Naive thymus-derived CD8-positive, alpha-beta T cell (primary cell): ENCODE measurements at places on chromosomes 5 and 9. TPM values are rescaled to one million over a fixed set of nuclear protein-coding genes. Genes with fewer than 3 reads are reported as not detected.

Gene SLC34A1
- 0.25 TPM for total RNA-seq

Gene AGXT2
- total RNA-seq: not detected

Gene IL17B
- not detected for total RNA-seq

Gene OBP2B
- not detected for total RNA-seq

Gene ANKRD34B
- not detected for total RNA-seq

Gene MRPS30
- total RNA-seq: 59.9 TPM

Gene SNCAIP
- not detected for total RNA-seq

Gene PDE8B
- not detected for total RNA-seq

Gene SOHLH1
- total RNA-seq: not detected

Gene GMCL2
- total RNA-seq: not detected

Gene PDLIM4
- not detected for total RNA-seq

Gene SARDH
- total RNA-seq: 8.7 TPM

Gene CDH9
- total RNA-seq: not detected

Gene ACTBL2
- not detected for total RNA-seq

GRCh38 chr5:43852279-43852678 lies 249.3 kb downstream of the NNT start:
- no peaks in the 10 kb centered on the region for H3K27me3 ChIP-seq
- no peaks in the 10 kb centered on the region for H3K36me3 ChIP-seq
- DNase-seq: no peak
- H3K4me1 ChIP-seq: no peaks in the 10 kb centered on the region
- H3K27ac ChIP-seq: no peak overlapping the region
- H3K4me3 ChIP-seq: no peak overlapping the region

GRCh38 chr9:99896119-99896518 lies 10.3 kb upstream of the STX17 start:
- H3K27ac ChIP-seq: no peak overlapping the region
- peaks cover 2% of the 10 kb centered on the region for H3K36me3 ChIP-seq
- DNase-seq: no peak
- H3K27me3 ChIP-seq: peaks cover 12% of the 10 kb centered on the region
- H3K4me1 ChIP-seq: no peaks in the 10 kb centered on the region
- H3K4me3 ChIP-seq: no peak overlapping the region

- no peak overlapping the region for H3K4me3 ChIP-seq
- H3K4me1 ChIP-seq: no peaks in the 10 kb centered on the region
- H3K36me3 ChIP-seq: no peaks in the 10 kb centered on the region
- no peak for DNase-seq
- H3K27ac ChIP-seq: no peak overlapping the region
- H3K27me3 ChIP-seq: no peaks in the 10 kb centered on the region
Measured at GRCh38 chr5:78545406-78545805, 103.2 kb downstream of the LHFPL2 start.

DNA sequence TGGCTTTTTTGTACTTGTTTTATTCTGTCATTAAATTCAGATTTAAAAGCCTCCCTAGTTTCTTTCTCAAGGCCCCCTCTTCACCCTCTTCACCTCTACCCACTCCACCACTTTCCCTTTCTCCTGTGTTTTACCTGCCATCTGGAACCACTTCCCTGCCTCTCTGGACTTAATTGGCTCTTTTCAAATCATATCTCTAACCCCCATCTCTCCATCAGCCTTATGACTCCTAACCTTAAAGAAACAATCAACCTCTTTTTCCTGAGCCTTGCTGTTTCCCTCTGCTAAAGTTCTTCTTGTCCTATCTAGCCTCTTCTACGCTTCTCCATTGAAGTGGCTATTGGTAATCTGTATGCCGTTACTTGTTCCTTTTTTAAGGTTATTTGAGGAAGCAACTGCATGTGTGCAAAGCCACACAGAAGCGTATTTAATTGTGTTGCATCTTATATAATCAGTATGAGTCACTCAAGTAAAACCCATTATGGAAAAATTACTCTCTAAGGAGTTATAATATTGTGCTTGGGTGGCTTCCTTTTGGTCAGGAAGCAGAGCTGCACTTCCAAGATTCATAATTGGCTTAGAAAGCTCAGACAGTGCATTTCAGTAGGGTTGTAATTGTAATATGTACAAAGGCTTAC lies 653.6 kb upstream of the ITGA1 start:
- no peak for DNase-seq
- no peak overlapping the region for H3K27ac ChIP-seq
- H3K4me1 ChIP-seq: no peaks in the 10 kb centered on the region
- H3K36me3 ChIP-seq: no peaks in the 10 kb centered on the region

- peak overlapping the region; percentile 58 for H3K27ac ChIP-seq
- peaks cover 14% of the 10 kb centered on the region for H3K27me3 ChIP-seq
- no peaks in the 10 kb centered on the region for H3K36me3 ChIP-seq
- H3K4me1 ChIP-seq: no peaks in the 10 kb centered on the region
Measured at GRCh38 chr5:172523146-172523745, 68.9 kb upstream of the SH3PXD2B start.

GRCh38 chr5:172800088-172800551 lies 29.1 kb upstream of the DUSP1 start:
- H3K4me3 ChIP-seq: no peak overlapping the region
- H3K36me3 ChIP-seq: no peaks in the 10 kb centered on the region

DNA sequence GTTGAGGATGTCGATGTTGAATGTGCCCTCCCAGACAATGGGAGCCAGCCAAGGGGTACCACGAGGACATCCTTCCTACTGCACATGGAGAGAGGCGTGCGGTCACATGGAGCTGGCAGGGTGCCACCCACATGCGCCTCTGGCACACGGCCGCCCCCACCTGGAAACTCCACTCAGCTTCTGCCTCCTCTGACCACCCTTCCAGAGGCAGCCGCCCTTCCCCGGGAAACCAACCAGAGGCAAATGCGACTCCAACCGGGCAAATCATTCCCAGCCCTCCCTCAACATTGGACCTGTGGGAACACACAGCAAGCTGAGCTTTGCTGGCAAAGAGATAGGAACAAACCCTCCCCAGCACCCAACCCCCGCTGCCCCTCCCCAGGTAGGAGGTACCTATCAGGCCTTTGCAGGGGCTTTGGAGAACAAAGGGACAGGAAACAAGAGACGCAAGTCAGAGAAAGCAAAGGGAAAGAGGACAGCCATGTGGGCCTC lies 17.5 kb downstream of the ABO start:
- DNase-seq: no peak
- no peaks in the 10 kb centered on the region for H3K4me1 ChIP-seq
- H3K4me3 ChIP-seq: no peak overlapping the region
- no peaks in the 10 kb centered on the region for H3K36me3 ChIP-seq
- no peak overlapping the region for H3K27ac ChIP-seq

DNA sequence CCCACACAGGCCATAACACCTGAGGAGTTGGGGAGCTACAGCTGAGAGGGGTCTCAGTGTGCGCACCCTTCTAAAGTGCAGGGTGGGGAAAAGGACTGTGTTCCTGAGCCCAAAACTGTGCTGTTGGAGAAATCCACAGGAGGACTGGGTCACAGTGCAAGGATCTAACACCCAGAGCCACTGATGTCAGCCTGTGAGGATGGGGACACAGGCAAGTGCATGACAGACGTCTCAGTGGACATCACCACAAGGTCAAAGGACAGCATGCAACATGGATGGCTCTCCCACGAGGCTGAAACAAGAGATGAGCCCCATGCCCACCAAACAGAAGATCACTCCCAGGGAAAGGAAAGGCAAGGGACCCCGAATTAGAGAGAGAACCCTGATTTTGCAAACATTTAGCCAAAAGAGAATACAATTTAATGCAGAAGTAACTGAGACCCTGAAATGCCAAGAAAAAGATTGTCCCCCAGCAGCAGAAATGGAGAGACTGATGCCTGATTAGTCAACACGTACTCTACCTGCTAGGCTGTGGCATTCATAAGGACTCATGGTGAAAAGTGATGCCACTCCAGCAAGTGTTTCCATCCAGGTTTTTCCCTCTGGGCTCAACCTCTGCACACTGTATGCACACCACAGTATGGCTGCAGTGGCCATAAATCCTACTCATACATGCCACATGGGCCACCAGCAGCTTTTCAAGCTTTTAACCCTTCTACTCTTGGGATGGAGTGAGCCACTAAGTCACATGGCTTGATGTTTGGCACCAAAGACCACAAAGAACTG lies 14.2 kb downstream of the KLF9 start:
- peak overlapping the region; percentile 87 for H3K27ac ChIP-seq
- no peaks in the 10 kb centered on the region for H3K36me3 ChIP-seq
- DNase-seq: no peak
- H3K4me1 ChIP-seq: peaks cover 68% of the 10 kb centered on the region
- H3K27me3 ChIP-seq: no peaks in the 10 kb centered on the region
- H3K4me3 ChIP-seq: peak overlapping the region; percentile 41

GRCh38 chr5:39083968-39084367 lies 9.8 kb upstream of the RICTOR start:
- no peak for DNase-seq
- H3K36me3 ChIP-seq: no peaks in the 10 kb centered on the region
- H3K4me3 ChIP-seq: no peak overlapping the region

- no peak for DNase-seq
- H3K27ac ChIP-seq: no peak overlapping the region
- H3K36me3 ChIP-seq: no peaks in the 10 kb centered on the region
- no peaks in the 10 kb centered on the region for H3K4me1 ChIP-seq
- no peaks in the 10 kb centered on the region for H3K27me3 ChIP-seq
Measured at GRCh38 chr5:172906436-172906835, 52.8 kb upstream of the RPL26L1 start.

DNA sequence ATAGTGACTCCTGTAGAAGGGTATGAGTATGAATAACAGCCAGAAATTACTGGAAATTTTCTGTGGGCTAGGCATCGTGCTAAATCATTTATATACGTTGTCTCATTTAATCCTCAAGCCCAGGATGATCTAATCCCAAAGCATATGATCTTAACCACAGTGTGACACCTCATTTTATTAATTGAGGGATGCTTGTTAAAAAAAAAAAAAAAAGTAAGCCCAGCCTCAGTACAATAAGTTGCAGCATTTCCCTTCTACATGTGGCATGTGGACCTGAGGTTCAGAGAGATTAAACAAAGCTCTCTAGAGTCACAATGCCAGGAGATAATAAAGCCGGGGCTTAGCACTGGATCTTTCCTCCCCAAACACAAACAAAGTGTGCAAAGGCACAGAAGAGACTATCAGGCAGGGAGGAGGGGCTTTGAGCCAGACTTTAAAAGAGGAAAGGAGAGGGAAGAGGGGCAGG lies 49.5 kb downstream of the KLF4 start:
- no peaks in the 10 kb centered on the region for H3K36me3 ChIP-seq
- H3K27me3 ChIP-seq: peaks cover 5% of the 10 kb centered on the region
- H3K27ac ChIP-seq: no peak overlapping the region
- DNase-seq: no peak

DNA sequence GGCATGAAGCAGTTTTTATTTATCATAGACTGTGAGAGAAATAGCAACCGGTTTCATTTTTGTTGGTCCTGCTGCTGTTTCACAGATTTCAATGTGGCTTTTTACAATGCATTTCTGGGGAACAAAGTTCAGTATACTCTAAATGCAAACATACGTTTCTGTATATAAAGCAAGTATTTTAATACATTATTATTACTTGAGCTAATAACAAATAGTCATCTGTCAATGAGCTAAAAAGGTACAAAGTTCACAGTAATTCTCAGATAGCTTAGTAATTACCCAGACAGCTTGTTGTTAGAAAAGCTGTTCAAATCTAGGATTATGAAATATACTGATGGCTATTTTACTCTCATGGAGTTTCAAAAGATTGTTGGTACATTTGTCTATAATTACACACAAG lies 50.8 kb downstream of the PBX3 start:
- H3K27ac ChIP-seq: no peak overlapping the region
- H3K4me3 ChIP-seq: no peak overlapping the region
- H3K36me3 ChIP-seq: no peaks in the 10 kb centered on the region
- H3K4me1 ChIP-seq: no peaks in the 10 kb centered on the region
- DNase-seq: no peak

DNA sequence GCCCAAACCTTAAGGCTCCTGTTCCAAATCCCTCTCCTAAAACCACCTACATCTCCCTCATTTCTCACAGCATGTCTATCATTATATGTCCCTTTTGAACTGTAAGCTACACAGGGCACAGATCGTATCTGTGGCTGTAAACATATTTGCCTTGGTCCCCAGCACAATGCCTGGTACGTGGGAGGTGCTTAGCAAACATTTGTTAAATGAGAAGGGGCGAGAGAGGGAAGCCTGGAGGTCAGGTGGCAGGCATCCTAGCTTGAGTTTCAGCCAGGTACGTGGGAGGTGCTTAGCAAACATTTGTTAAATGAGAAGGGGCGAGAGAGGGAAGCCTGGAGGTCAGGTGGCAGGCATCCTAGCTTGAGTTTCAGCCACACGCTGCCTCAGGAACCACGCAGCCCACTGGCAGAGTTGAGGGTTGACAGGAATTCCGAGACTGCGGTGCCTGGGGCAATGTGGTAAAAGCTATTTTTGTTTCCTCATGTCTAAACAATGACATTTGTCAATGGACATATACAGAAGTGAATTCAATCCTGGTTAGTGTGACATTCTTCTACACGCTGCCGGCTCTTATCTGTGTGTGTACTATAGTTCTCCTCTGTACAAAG lies 113.6 kb downstream of the EFNA5 start:
- DNase-seq: no peak
- H3K27me3 ChIP-seq: peaks cover 2% of the 10 kb centered on the region
- no peak overlapping the region for H3K27ac ChIP-seq
- H3K36me3 ChIP-seq: no peaks in the 10 kb centered on the region
- no peaks in the 10 kb centered on the region for H3K4me1 ChIP-seq

GRCh38 chr9:106707738-106708474 lies 155.1 kb upstream of the ZNF462 start:
- no peaks in the 10 kb centered on the region for H3K36me3 ChIP-seq
- H3K27me3 ChIP-seq: no peaks in the 10 kb centered on the region
- H3K4me3 ChIP-seq: no peak overlapping the region
- no peak for DNase-seq
- H3K4me1 ChIP-seq: no peaks in the 10 kb centered on the region

- peak overlapping the region; percentile 33 for H3K27ac ChIP-seq
- no peaks in the 10 kb centered on the region for H3K27me3 ChIP-seq
- no peak overlapping the region for H3K4me3 ChIP-seq
- H3K36me3 ChIP-seq: no peaks in the 10 kb centered on the region
- peak; percentile 32 for DNase-seq
Measured at GRCh38 chr9:33202552-33203201, 35.5 kb upstream of the B4GALT1 start.

DNA sequence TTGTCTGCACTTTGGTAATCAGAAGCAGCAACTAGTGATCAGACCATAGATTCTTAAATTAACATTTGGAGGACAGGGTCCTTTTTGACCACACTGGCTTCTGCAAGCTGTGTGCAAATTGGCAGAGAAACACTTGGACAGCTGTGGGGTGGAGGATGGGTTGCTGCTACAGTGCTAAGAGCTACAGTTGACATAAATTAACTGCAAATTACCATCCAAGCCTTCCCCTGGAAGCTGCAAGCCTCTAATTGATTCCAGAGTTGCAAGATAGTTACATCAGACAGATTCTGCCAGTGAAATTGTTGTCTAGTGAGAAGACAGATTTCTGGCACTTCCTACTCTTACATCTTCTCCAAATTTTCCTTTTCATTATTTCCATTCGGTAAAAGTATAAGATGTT lies 517.7 kb downstream of the DIRAS2 start:
- no peaks in the 10 kb centered on the region for H3K4me1 ChIP-seq
- H3K27ac ChIP-seq: no peak overlapping the region
- H3K4me3 ChIP-seq: no peak overlapping the region
- DNase-seq: no peak
- H3K36me3 ChIP-seq: no peaks in the 10 kb centered on the region

- H3K4me3 ChIP-seq: no peak overlapping the region
- peaks cover 11% of the 10 kb centered on the region for H3K27me3 ChIP-seq
- no peaks in the 10 kb centered on the region for H3K36me3 ChIP-seq
- DNase-seq: no peak
- no peaks in the 10 kb centered on the region for H3K4me1 ChIP-seq
Measured at GRCh38 chr9:27632254-27632653, 59.0 kb upstream of the C9orf72 start.
